ENCODE measurements at places on chromosomes 13 and 19.

- DNase-seq = no peak
Observed at GRCh38 chr13:43347877-43348276, 324.5 kb downstream of the DNAJC15 start.

DNA sequence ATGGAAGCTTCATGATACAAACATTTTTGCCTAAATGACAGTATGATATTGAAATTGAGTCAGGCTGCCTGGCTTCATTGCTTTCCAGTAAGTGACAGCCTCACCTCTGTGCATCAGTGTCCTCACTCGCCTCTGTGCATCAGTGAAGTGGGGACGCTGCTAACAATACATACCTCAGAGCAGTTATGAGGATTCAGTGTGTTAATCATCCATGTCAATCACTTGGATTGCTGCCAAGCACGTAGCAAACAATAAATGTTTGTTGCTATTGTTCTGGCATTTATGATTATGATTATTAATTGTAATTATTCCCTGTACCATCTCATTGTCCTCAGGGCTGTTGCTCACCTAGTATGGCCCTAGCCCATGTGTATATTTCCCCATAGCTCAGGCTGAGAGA lies 8.8 kb downstream of the PPP2R1A start:
- DNase-seq = no peak

DNA sequence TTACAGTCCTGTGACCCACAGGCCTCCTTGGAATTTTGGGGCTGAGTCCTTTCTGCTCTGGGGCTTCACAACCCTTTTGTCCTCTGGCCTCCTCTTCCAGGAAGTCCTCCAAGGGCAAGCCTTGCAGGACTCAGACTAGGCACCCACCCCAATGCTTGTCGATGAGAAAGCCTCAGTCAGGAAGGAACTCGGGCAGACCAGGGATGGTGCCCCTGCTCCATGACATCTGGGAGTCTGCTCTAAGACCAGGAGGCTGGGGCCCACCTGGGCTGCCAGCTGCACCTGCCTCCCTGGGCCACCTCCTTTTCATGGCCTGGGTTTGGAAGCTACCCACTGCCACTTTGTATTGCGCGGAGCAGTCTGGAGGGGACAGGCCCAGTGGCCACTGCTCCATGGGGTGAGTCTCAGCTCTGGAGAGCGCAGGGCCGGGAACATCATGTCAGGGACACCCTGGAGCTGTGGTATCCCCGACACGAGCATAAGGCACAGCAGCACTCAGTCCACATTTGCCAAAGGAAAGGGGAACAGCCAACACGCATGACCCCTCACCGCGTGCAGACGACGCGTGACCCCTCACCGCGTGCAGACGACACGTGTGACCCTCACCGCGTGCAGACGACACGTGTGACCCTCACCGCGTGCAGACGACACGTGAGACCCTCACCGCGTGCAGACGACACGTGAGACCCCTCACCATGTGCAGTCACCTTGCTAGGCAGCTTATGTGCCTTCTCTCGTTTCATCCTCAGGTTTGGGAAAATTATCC lies 10.8 kb downstream of the C2CD4C start:
- no peak for DNase-seq

DNA sequence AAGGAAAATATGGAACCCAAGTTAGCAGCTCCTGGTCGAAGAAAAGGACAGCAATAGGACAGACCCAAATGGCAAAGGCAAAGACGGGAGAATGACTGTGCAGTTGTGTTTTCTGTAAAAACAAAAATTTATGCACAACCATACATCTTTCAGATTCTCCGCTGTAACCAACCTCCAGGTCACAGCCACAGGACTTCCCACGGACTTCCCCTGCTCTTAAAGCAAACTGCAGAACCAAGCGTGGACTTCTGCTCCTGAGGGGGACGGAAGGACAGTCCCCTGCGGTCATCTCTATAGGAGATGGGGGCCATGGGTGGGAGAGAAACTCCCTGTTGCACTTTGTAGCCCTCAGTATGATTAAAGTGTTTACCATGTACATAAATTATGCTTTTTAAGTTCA lies 2.5 kb downstream of the GRTP1 start:
- no peak for DNase-seq

DNA sequence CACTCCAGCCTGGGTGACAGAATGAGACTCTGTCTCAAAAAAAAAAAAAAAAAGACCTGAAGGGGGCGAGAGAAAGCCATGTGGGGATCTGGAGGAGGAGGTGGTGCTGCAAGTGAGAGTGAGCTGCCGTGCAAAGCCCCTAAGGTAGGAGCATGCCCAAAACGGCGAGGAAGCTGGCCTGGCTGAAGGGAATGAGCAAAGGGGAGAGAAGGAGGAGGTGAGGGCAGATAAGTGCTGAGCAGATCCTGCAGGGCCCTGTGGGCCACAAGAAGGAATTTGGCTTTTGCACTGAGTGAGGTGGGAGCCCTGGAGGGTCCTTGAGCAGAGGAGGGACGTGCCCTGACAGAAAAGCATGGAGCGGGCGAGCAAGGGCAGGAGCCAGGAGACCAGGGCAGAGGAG lies 19.4 kb upstream of the ADGRE5 start:
- no peak for DNase-seq

DNA sequence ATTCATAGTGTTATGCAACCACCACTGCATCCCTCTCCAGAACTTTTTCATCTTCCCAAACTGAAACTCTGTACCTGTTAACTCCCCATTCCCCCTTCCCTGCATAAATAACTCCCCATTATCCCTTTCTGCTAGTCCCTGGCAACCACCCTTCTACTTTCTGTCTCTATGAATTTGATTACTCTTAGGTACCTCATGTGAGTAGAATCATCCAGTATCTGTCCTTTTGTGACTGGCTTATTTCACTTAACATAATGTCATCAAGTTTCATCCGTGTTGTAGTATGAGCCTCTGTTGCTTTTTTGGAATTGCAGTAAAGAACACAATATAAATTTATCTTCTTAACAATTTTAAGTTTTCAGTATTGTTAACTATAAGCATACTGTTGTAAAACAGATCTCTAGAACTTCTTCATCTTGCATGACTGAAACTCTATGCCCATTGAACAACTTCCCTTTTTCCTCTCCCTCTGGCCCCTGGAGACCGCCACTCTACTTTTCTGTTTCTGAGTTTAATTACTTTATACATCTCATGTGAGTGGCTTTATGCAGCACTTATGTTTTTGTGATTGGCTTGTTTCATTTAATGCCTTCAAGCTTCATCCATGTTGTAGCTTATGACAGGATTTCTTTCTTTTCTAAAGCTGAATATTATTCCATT lies 87.3 kb upstream of the ABCC4 start:
- DNase-seq = no peak

DNA sequence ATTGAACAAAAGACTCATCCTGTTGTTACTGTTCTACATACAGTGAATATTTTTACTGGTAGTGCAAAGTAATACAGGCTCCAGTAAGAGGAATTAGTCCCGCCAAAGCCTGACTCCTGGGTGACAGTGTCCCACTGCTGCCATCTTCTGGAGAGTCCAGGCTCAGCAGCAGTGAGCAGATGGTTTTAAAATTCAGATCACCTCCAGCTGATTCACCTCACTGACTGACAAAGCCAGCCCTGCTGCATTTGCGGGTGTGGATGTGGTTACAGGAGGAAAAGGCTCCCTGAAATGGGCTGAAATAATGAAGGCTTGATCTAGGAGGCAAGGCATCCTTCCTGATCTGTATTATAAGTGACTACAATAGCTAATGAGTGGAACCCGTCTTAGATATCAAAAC lies 18.3 kb downstream of the PABPC3 start:
- peak; percentile 32 for DNase-seq

DNA sequence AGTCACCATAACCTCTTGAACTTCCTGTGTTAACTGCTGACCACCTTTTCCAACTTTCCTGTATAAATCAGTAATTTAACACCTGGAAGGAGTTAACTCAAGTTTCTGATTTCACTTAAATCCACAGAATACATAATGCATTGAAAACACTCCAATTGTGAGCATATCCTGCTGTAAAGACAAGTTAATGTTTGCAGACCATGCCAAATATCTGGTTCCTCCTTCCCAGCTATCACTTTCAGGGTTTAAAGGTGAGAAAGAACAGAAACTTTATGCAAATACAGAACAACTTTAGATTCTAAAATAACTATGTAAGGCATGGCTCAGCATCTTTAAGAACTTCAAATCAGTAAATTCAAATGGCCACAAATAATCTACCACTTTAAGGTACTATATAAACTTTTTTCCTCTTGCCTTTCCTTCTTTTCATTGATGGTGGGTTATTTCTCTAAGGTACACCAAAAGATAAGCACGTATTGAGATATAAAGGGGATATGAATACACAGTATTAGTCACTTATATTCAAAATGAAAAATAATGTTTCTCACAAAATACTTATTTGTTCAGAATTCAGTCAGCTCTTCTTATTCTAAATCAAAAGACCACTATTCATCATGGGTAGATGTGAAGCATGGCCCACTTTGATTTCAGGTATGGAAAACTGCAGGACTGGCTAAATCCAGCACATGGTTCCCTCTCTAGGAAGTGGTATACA lies 6.6 kb upstream of the TPTE2 start:
- no peak for DNase-seq

DNA sequence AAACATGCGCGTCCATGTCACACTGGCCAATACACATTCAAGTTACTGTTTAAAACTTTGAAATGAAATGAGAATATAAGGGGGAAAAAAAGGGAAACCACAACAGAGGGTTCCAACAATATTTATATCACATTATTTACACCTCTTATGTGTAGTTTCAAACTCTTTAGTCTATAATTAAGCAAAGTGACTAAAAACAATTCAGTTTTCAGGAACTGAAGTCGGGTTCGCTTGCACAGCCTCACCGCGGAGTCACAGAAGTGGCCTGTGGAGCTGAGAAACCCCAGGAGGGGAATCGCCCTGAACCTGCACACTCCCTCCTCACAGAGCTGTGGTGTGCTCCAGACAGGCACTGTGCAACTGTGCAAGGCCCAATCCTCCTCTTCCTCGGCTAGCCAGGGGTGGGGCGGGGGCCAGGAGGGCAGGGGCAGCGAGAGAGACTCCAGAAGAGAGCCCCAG lies 75.9 kb downstream of the STK24 start:
- no peak for DNase-seq

GRCh38 chr19:1421958-1422305 lies 14.5 kb downstream of the DAZAP1 start:
- no peak for DNase-seq

GRCh38 chr13:38093425-38093824 lies 223.9 kb upstream of the TRPC4 start:
- no peak for DNase-seq

- DNase-seq = no peak
Observed at GRCh38 chr13:76717092-76717491, 169.1 kb downstream of the KCTD12 start.

GRCh38 chr19:56133858-56134653 lies 7.0 kb upstream of the ZNF444 start:
- no peak for DNase-seq

- no peak for DNase-seq
Observed at GRCh38 chr13:113460599-113460998, 7.3 kb upstream of the ADPRHL1 start.

DNA sequence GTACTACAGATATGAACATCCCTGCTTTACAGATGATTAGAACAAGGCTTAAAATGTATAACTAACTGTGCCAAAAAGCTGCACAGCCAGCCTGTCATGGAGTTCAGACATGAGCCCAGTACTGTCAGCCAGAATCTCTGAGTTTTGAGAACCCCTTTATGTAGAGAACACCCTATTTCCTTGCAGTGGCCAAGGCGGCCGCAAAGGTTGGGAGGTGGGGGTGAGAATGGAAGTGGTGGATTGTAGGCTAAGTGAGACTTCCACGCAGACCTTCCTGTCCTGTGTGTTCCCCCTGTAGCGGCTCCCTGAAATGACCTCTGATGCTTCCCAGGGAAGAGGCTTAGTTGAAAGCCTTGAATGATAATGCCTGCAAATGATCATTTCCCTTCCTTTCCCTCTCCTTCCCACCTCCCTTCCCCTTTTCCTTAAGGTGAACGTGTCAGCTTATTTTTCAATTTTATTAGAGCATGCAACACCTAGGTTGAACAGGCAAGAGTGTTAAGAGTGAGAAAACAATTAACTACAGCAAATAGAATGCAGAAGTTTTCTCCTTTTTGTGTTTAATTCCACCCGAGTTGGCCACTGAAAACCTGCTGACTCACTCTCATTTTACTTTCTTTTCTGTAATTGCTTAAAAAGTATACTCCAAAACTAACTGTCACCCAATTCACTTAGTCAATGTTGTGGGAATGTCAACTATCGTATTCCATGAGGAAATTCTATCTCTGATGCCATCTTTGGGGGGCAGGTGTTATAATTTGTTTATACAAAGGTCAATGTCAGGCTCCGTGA lies 167.0 kb upstream of the EDNRB start:
- no peak for DNase-seq

DNA sequence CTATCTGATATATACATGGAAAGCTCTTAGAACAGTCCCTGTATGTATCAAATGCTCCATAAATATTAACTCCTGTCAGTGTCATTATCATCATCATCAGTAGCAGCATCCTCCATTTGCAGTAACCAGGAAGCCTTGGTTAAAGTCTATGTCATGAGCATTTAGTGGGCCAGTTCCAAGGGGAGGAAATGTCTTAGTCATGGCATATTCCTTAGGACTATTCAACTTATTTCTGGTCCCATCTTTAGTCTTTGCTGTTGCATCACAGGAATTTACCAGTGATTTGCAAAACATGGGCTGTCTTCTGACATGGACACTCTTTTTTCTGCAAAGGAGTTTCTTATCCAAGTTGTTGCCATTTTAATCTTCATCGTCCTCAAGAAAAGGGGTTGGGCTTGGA lies 98.4 kb downstream of the WDFY2 start:
- DNase-seq = no peak

- DNase-seq = no peak
Observed at GRCh38 chr13:66528944-66529576, 701.1 kb downstream of the PCDH9 start.

DNA sequence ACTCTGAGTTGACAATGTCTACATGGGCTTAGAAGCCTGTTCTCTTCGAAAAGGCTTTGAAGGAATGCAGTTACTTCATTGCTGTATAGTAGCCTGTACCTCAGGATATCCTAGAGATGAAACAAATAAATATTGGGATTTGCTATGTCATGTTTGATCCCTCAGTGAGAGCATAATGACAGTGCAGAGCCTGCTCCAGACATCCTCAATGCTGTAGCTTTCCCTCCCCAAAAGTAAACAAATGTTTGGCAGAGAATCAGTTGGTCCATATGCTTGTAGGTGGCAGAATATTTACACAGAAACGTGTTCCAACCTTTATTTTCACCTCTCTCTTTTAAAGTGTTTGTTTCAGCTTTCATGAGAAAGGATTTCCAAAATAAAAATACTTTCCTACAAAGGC lies 515.3 kb upstream of the SGCG start:
- DNase-seq = no peak

DNA sequence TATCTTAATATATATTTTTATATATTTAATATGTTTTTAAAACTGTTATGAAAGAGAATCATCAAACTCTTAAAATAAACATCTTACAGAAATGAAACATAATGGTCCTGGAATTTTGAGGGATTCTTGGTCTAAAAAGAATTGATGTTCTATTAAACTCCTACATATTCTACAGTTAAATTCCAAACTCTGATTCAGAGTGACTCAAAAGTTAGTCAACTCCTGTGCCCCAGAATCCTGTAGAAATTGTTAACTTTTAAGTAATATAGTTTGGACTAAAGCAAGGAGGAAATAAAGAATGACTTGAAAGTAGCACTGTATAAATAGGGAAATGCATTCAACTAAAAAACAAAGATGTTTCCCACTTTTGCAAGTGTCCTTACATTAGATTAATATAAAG lies 47.7 kb downstream of the FNDC3A start:
- no peak for DNase-seq

- DNase-seq = no peak
Observed at GRCh38 chr13:45833242-45833641, 18.3 kb downstream of the SIAH3 start.

Measured in stimulated activated CD4-positive, alpha-beta T cell treated with anti-CD3 and anti-CD28 coated beads, Interleukin-15, amount 100 ng/mL, for 1 hour (primary cell).